Fibroblast of lung (primary cell): ENCODE measurements at places on chromosomes 13 and 19. TPM values are rescaled to one million over a fixed set of nuclear protein-coding genes. Genes with fewer than 3 reads are reported as not detected.

GRCh38 chr19:18594096-18594823 lies 5.7 kb downstream of the REX1BD start:
- peak; percentile 73 for DNase-seq

GRCh38 chr19:38701455-38702063 lies 42.7 kb downstream of the CAPN12 start:
- DNase-seq = peak; percentile 85

DNA sequence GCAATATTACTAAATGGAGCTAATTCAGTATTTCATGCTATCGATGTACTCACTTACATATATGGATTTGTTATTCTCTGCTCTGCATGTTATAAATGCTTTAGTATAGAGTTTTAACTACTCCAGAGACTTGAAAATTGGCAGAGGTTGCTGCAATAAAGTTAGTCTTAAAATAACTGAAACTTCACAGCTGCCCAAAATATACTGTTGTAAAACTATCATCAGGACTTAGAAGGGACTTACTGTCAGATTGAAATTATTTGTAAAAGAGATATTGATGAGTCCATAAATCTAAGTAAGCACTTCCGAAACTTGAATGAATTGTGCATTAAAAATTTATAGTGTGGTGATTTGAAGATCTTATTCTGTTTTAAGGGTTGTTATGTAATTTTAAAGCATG lies 1178.2 kb upstream of the PCDH20 start:
- DNase-seq = no peak

- no peak for DNase-seq
Observed at GRCh38 chr19:43286096-43286495, 16.8 kb upstream of the PSG9 start.

DNA sequence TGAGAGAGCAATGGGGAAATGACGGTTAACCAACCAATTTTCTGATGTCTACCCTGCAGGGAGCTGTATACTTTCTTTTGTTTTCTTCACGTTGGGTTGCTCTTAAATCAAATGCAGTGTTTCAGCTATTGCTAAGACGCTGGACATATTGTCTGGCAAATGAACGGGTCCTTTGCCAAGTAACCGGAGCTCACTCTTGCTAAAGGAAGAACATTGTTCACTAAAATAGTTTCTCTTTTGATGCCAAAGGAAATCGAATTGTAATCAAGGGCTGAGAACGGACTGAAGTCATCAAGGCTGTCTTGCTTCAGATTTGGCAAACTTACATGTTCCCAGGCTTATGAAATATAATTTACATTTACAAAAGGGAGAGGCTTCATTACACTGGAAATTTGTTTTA lies 142.3 kb upstream of the ARGLU1 start:
- peak; percentile 4 for DNase-seq

- peak; percentile 11 for DNase-seq
Observed at GRCh38 chr13:90787007-90787406, 560.5 kb upstream of the MIR17HG start.

GRCh38 chr13:30872685-30873461 lies 33.2 kb upstream of the MEDAG start:
- peak; percentile 95 for DNase-seq

DNA sequence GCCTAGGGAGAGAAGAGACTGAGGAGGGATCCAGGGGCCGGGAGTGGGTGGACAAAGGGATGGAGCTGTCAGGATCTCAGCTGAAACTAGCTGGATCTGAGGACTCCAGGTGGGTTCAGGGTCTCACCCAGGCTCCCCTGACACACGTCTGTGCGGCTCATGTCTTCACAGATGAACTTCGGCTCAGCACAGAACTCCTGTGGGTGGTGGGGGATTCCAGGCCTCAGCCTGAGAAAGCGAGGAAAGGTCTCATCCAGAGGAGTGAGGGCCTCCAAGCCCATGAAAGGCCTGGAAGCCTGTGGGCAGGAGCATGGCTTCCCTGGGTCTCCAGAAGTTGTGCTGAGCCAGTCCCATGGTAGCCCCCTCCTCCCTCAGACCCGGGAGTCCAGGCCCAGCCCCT lies 1.4 kb downstream of the CAPN12 start:
- no peak for DNase-seq

GRCh38 chr13:69109891-69110525 lies 997.6 kb upstream of the ATXN8OS start:
- no peak for DNase-seq

GRCh38 chr13:26071691-26072090 lies 19.9 kb upstream of the SHISA2 start:
- DNase-seq = no peak

TMPRSS9 gene
- under 0.01 TPM in 1 of 2 replicates, not detected in the other for total RNA-seq

FBXO27 gene
- total RNA-seq = 3.6 and 3.9 TPM in 2 replicates

KLF1 gene
- total RNA-seq = under 0.01 TPM in 1 of 2 replicates, not detected in the other

LRRC25 gene
- total RNA-seq = 1.2 and 4.6 TPM in 2 replicates
